ENCODE measurements at places on chromosomes 16 and 17.

DNA sequence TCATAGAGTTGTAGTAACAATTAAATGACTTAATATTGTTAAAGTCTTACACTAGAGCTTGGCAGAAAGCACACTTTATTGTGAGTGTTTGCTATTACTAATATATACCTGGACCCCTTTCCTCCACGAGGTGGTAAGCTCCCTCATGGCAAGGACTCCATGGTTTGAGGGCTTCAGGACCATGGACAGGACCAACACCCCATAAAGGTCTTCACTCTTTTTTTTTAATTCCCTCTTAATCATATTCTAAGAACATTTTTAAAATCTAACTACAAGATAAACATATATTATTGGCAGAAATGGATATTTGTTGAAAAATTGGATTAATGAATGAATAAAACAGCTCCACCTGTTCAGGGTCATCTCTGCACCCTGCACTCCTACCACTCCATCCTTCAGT is 154.5 kb downstream of the CBLN1 start:
- no peak for DNase-seq

- DNase-seq = no peak
These were observed 85.4 kb downstream of the TBC1D16 start for GRCh38 chr17:79950306-79950705.

DNA sequence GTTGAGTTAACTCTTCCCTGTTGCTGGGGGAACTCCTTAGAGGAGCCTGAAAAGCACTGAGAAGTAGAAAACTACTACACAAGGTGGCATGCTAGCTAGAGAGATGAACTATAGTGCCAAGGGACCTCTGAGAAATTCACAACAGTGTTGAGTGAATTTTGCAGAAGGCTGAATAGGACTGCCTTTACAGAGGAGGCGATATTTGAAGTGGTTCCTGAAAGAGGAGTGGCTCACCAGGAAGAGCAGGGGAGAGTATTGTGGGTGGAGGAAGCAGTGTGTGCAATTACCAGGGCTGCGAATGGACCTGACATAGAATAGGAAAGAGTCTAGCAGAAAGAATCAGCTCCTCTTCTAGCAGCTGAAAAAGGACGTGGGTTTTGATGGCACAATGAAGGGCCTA is 66.4 kb downstream of the CDK5R1 start:
- no peak for DNase-seq

DNA sequence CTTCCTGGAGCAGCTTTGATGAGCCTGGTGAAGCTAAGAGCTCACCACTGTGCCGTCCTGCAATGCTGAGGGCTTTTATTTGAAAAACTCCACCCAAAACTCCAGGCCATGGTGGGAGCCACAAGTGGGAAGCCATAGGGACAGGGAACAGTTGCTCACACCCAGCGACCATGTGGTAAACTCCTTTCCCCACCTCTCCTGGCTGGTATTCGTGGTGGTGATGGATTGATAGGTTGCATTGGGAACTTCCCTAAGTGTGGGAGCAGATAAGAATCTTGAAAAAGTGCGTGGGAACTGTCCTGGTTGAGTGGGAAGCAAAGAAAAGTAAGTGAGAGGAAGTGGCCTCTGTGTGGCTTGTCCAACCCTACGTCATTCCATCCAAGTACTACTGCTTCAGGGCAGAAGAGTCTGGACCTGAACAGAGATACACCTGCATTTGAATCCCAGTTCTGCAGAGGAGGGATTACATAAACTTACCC is at the start of gene CCL1:
Gene CCL1, minus strand, starts transcription at position 51 of the 479 bp plus-strand sequence. CDS start 72 bp downstream, outside the sequence.
- DNase-seq = no peak

GRCh38 chr16:13155377-13155776 is 254.0 kb downstream of the SHISA9 start:
- DNase-seq = no peak

DNA sequence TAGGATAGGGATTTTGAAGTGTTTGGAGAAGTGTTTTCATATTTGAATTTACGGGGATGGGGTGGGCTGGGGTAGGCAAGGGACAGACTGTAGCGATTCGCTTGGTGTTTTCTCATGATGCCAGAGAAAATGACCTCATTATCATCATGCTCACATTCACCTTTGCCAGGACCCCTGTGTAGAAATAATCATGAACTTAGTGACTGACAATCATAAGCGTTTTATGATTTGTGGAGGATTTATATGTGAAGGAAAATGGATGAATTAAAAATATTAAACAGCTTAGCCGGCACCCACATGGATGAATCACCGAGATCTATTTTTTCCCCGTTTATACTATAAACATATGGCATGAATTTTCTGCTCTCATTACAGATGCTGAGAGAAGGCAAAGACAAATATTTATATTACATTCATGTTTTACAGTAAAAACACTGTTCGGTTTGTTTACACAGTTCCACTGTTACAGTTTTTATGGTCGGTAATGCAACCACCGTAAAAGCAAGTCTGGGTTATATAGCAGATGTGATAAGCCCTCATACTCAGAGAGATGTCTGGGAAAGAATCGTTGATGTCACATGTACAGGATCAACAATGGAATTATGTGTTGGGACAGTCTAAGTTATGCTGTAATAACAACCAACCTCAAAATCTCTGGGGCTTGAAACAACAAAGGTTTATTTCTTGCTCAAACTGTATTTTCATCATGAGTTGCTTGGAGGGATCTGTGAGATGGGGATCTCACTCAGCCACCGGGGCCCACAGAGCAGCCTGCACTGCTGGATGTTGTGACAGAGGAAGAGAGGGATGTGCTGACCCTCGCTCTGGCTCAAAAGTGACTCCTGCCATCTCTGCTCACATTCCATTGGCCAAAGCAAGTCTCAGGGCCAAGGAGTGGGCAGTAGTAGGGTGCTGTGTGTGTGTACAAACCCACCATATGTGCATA is 85.1 kb downstream of the WWOX start:
- DNase-seq = no peak

- DNase-seq = no peak
These were observed 622 bp downstream of the HOXB6 start for GRCh38 chr17:48603959-48604769.

DNA sequence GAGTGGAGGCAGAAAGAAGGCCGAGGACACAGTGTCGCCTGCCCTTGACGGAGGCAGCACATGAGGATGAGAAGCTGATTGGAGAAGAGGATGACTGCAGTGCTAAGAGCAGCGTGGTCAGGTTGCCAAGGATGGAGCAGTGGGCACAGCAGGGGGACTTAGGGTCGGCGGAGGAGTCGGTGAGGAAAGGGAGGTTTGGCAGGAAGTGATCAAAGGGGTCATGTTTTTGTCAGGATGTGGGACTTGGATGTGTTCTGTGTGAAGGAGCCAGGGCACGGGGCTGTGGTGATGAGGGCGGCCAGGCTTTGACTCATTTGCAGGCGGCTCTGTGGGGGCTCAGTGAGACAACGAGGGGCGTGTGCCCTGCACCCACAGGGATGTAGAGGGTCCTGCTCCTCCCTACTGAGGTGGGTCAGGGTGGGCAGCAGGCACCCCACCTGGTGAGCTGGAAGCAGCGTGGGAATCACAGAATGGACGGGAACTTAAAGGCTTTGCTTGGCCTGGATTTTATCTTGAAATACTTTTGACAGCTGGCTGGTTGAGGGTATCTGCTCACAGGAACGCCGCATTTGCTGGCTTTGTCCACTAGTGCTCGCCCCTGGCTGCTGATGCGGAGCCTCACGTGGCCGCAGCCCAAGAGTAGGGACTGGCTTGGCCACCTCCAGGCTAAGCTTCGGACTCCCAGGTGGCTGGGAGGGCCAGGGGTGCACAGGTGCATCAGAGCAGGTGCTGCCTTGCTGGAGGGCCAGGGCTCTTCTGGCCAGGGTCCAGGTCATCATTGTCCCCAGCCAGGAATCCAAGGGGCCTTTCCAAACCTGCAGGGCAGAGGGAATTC is 6.0 kb downstream of the MPG start:
- DNase-seq = no peak

- DNase-seq = no peak
These were observed 271.7 kb upstream of the TBX2 start for GRCh38 chr17:61127960-61128359.

DNA sequence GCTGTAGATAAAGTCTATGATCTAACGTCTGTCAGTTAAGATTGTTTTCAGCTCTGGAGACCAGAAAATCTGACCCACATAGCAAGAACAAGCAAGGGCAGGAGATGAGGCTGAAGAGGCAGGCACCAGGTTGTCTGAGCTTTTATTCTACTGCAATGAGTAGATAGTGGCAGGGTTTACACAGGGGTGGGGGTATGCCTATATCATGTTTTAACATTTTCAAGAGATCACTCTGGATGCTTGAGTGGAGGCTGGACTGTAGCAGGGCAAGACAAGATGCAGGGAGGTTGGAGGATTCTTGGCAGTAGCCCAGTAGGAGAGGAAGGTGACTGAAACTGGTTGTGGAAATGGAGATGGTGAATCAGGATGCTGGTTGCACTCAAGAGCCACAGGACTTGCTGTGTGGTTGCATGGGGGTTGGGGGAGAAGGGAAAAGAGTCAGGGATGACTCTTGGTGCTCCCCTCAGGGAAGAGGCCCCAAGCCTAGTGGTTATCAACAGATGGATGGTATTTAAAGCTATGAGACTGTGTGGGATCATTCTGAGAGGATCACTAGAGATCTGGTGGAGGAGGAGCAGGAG is 143.1 kb upstream of the KCNJ18 start:
- no peak for DNase-seq

- DNase-seq = no peak
These were observed 649.9 kb downstream of the KCNJ2 start for GRCh38 chr17:70819183-70819582.

GRCh38 chr17:27498615-27499309 is 42.5 kb downstream of the KSR1 start:
- DNase-seq = no peak

DNA sequence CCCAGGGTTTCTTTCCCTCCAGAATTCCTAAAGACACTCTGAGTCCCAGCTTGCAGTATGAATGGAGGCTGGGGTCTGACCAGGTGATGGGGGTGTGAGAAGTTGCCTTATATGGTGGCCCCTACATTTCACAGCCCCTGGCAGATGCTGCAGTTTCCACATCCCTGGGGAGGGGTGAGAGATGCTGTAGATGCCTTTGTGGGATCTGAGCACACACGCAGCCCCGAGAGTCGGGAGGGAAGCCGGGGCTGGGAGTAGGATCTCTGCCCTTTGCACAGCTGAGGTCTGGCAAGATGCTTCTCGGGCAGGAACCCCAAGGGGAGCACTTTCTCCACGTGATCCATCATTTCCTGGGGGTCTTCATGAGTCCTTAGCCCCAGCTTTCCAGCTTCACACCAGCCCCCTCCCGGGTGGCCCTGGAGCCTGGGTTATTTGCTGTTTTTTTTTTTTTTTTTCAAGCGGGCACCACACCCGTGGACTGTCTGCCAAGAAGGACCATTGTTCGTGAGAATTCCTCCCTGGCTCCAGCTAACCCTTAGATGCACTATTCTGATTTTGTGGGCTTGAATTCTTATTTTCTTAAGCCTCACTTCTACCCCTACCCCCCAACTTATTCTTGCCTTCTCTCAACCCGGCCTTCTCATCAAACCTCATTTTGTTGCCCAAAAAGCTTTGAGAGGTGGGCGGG is 50.6 kb downstream of the NTN1 start:
- DNase-seq = no peak

GRCh38 chr16:6177616-6178180 is 1080.1 kb upstream of the EEF2KMT start:
- DNase-seq = no peak

DNA sequence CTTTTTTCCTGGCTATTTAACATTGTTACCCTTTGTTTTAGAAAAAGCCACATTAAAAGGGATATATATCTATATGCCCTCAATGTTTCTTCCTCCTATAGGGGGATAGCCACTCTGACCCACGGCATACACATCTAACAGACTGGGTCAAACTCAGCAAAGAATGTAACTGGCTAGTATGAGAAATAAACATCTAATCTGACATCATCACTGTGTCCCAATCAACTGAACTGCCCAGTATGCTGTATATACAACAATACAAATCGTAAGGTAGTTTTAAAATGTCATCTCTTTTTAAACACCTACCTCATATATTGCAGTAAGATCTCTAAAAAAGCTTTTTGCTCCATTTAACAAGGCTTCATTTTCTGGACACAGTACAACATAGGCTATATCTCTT is 39.9 kb upstream of the INTS2 start:
- no peak for DNase-seq

GRCh38 chr17:72843591-72843990 is 248.9 kb downstream of the SLC39A11 start:
- no peak for DNase-seq

DNA sequence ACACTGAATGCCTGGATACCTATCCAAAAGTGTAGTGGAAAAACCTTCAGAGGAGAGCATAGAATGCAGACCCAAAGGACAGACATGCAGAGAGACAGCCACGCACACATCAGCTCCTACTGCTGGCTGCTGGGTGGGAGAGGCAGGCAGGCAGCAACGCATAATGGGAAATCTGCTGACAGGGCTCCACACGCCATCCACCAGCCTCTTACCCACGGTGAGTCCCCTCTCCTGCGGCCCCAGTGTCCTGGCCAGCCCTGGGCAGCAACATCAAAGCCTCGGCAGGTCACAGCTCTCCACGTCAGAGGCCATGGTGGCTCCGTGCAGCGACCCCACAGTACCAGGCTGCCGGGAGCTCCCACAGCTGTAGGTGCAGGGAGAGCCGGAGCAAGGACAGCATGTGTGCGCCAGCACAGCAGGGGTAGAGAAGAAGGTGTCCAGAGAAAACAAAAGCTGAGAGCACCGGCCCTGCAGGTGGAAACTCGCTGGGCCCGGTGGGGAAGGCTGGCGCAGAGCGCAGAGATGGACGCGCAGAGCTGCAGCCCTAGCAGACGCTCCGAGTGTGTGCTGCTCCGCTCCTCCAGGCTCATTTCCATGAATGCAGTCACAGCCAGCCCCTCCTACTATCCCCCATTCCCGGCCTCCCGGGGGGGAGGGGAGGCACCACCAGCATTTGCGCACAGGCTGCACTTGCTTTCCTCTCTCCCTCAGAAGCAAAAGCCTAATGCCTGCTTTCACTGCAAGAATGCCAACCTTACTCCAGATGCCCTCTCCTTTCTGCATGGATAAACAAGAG is 58.9 kb downstream of the CYTH1 start:
- DNase-seq = no peak
